NCI-H1436 treated with DMSO at 0.1 percent for 48 hours (cell line): ENCODE measurements at places on chromosomes 2 and 18.
A peak's percentile ranks its signal among the peaks of the same experiment; 100 is the strongest.

DNA sequence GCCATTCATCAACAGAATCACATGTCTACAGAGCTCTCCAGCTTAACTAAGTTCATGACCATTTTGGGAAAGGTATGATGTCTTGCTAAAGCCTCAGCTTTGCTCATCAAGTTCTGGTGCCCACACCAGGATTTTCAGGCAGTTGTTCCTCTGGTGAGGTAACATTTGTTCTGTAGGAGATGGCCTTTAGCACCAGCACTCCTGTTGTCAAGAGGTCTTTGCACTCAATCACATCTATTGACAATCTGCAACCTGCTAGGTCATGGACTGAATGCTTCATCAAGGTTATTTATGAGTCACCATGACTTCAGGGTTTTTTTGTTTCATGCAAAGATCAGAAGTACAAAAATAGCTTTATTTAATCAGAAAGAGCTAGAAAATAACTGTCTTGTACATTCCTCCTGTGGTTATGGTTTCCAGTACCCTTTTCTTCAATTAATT lies 36.6 kb upstream of the VIT start:
- no peak for DNase-seq

DNA sequence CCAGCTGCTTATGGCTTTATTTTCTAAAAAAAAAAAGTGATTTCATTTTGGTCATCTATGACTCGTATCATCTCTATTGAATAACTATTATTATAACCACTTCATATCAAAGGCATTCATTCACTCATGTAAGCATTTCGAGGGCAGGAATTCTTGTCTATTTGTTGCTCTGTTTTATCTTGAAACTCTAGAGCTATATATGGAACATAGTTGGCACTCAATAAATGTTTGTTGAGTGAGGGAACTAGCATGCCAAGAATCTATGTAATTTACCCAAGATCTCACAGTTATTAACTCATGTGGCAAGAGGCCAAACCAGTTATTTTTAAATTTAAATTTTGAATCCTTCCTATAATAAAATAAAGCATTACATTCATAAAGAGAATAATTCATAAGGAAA lies 470.1 kb downstream of the TMX3 start:
- no peak for DNase-seq

DNA sequence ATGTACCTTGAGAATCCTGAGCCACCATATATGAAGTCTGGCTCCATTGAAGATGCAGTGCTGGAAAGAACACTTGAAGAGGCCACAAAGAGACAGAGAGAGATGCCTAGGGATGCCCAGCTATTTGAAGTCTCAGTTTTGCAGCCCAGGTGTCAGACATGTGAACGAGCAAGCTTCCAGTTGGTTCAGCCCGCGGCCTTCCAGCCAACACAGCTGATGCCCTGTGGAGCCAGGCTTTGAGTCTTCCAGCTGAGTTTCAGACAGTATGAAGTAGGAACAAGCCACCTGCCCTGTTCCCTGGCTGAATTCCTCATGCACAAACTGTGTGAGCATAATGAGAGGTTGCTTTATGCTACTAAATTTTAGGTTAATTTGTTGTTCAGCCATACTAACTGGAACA lies 108.8 kb downstream of the SPHKAP start:
- no peak for DNase-seq

DNA sequence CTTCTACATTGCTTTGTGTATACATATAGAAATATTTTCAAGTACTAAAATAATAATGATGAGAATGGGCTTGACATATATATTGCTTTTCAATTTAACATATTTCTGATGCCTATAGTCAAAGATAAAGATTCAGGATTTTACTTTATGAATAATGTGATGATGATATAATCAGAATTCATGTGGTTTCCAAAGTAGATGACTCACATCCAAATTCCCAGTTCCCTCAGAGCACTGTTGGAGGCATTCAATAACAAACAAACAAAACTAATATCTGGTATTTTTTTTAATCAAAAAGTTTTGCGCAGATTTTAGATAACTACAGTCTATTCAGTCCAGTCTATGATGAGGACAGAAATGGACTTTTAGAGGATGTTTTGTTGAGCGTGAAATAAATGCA lies 2094.5 kb upstream of the CELF4 start:
- DNase-seq: no peak

DNA sequence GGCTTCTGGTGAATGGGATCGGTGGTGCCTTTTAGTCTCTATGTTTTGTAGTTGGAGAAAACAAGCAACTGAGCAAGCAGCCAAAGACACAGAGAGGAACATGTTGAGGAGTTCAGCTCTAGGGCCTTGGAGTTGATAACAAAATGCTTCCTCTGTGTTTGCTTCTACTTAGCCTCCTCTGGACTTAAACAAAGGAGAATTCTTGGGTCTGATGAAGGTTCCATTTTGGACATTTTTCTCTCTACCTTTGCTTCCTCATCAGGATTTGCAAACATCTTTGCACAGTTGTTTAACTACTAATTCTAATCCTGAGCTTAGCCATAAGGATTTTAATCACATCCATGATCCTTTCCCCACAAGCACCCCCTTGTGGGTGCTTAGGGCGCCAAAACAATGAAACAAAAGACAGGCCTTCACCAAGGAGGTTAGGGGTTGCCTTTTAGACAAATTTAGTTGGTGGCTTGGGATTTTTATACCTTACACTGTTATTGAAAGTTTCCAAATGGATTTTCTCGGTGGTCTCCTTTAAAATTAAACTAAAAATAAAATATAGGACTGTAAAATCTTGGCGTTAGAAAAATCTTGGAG lies 148.5 kb upstream of the SATB2 start:
- no peak for DNase-seq

DNA sequence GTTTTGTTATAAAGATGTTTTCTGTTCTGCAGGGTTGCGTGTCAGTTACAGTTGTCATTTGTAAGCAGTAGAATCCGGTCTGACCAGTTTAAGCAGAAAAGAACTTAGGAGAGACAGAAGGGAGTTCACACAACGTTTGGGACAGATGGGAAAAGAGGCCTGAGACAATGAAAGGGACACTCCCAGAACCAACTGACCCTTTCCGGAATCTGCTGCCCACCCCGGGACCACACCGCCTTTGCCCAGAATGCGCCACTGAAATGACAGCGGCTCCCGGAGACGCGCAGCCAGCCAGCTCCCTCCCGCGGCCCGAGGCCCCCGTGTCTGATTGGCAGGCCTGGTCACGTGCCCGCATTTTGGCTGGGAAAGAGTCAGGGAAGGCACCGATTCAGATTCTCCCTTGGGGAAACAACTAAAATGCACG lies 244.6 kb downstream of the BCL2 start:
- no peak for DNase-seq

GRCh38 chr2:153455403-153455802 lies 23.2 kb downstream of the RPRM start:
- DNase-seq: no peak

- no peak for DNase-seq
Observed at GRCh38 chr2:160411167-160411566, 82.4 kb downstream of the RBMS1 start.

GRCh38 chr2:147610496-147611040 lies 234.3 kb upstream of the ACVR2A start:
- DNase-seq: no peak

- no peak for DNase-seq
Observed at GRCh38 chr2:223945755-223946154, 620 bp upstream of the WDFY1 start.

DNA sequence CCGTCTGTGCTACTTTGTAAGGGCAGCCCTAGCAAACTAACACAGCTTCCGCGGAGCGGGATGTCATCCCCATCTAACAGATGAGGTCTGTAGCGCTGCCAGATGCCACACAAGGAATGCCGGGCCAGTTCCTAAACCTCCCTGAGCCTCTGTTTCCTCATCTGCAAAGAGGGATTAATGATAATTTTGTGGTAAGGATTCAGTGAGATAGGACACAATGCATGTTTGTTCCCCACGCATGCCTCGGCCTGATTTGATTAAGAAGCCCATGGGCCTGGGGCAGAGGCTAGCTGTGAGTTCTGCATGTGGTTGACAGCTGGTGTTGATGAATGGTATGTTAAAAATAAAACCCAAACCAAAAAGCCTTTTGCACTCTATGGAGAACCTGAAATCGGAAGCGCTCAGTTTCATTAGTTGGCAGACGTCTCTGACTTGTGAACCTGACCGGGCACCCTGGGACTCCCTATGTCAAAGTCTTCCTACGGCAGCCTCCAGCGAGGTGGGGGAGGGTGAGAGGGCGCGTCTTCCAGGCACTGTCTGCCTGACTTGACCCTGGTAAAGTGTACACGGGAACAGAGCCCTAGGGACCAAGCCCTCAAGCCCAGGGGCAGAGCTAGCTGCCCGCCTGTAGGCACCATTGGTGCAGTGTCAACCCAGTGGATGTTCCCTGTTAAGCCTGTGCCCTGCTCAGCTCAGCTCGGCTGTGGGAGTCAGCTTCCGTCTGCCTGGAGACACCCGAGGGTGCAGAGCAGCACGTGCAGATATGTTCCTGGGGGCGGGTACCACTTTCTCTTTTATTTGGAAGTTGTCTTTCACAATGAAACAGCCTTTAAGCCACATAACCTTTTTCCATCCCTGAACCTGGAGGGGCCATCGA lies 14.8 kb upstream of the INHBB start:
- DNase-seq: no peak

DNA sequence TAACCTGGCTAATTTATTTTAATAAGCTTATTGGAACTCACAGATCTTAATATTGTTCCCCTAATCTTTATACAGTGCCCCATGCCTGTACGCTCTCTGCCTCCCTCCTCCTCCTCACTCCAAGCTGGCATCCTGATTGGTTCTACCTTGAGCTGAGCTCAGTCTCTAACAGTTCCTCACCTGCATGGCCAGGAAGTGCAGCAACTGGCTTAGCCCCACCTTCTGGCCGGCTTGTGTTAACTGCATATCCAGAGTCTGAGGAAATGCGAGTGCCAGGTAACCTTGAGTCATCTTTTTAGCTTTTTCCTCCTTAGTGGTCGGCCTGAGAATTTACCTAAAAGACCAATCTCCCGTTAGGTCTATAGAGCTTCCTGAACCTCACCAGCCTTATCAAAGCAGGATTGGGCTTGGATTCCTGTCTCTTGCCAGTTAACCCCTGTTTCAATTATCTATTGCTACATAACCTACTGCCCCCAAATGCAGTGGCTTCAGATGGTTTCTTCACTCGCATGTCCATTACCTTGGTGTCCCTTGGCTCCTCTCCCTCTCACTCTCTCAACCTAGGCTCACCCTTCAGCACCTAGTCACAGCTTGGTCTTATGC lies 89.5 kb upstream of the STK39 start:
- DNase-seq: peak; percentile 15

DNA sequence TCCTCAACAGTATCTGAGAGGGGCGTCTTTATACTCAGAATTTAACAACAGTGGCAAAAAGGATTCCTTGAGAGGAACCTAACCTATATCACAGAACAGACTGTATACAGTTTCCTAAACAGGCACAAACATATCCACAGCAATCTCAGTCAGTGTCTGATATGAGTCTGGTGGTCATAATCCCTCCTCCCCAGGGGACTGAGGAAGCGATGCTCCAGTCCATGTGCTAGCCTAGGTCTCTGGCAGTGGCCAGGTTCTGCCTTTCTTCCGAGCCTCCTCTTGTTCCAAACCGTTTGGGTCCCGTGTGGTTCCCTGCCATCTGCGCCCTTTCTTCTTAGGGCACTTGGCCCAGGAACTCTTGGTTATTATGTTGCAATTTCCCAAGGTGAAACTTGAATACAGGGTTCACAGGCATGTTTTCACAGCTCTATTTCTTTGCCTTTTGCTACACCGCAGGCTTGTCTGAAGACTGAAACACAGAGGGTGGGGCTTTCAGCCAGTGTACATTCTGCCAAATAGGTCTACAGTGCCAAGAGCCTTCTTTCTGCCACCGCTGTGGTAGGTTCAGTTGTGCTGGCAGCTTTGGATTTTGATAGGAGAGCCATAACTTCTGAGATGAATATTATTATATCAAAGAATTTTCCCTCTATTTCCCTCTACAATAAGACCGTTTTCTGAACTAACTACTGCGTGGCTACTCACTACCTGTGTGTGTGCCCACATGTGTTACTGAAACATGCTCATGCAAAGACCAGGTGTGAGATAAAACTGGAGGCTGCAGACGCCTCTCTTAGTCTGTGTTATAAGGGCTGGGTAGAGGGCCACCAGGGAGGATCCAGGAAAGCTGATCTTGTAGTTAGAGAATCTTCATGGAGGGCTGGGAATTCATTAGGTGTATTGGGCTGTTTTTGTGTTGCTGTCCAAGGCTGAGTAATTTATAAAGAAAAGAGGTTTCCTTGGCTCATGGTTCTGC lies 75.0 kb upstream of the HAAO start:
- no peak for DNase-seq

DNA sequence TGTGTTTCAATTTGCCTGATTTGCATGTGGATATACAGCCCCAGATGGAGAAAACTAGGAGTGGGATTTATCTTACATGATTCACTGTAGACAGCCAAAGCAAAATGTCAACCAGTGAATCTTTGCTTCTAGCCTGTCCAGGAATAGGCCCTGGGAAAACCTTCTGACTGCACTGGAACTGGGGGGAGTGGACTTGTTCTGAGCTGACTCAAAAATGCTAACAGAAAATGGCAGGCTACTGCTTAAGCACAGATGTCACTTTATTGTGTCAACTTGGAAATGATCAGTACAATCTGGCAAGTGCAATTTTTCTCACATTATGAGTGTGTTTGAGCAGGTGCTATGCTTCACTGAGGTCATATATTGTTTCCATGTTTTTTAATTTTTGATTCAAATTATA lies 593.7 kb downstream of the NRXN1 start:
- no peak for DNase-seq

- DNase-seq: no peak
Observed at GRCh38 chr2:89833780-89834117, 1142.3 kb downstream of the RPIA start.

DNA sequence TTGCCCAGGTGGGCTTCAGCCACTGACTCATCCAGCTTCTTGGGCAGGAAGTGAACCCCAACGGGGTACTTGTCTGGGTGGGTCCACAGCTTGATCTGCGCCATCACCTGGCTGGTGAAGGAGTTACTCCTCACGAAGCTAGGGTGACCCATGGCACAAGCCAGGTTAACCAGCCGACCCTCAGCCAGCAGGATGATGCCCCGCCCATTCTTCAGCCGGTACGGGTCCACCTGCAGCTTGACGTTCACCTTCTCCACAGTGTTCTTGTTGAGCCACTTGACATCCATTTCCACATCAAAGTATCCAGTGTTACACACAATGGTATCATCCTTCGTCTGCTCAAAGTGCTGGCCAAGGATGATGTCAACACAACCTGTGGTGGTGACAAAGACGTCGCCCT lies 121.3 kb upstream of the NXPH2 start:
- DNase-seq: no peak

GRCh38 chr2:171325886-171326585 lies 107.8 kb downstream of the METTL8 start:
- DNase-seq: no peak

- DNase-seq: peak; percentile 68
Observed at GRCh38 chr2:234156326-234156725, 105.8 kb downstream of the SPP2 start.

DNA sequence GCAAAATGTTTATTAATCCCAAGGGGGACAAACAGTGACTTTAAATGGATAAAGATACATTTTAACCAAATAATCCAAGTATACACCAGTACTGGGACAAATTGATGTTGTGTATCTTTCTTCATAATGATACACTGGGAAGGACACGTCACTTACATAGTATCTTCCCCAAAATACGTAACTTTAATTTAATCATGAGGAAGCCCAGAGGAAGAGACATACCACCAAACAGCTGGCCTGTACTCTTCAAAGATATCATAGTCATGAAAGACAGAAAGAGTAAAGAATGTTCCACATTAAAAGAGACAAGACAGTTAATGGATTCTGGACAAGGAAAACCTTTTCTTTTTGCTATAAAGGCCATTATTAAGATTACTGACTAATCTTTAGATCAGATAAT lies 37.1 kb downstream of the AGFG1 start:
- DNase-seq: no peak

GRCh38 chr18:76051396-76052226 lies 443.4 kb downstream of the ZNF516 start:
- no peak for DNase-seq

- DNase-seq: no peak
Observed at GRCh38 chr18:51241226-51241625, 43.7 kb upstream of the MEX3C start.
